Stromal cell of bone marrow (primary cell): ENCODE measurements at places on chromosomes 2 and 18.

- peak; percentile 50 for DNase-seq
Measured at GRCh38 chr2:176652300-176653182, 383.3 kb downstream of the MTX2 start.

GRCh38 chr18:9482790-9483189 is 7.5 kb downstream of the RALBP1 start:
- no peak for DNase-seq

GRCh38 chr18:79856119-79857007 is 58.6 kb downstream of the KCNG2 start:
- DNase-seq: no peak

DNA sequence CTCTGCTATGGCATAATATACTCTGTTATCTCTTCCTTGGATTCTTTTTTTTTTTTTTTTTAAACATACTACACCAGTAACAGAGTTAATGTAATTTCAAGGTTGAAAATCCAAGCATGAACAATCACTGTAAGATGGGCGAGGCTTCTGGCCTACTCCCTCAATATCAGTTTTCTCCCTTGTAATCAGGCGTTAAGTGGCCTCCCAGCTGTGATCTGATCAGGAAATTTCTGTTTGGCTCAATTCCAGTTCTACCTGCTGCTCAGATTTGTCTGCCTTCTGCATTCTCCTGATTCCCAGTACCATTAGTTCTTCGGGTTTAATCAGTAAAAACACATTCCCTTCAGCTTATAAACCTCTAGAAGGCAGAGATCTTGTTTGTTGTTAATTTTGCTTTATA is 18.6 kb downstream of the PRKD3 start:
- no peak for DNase-seq

GRCh38 chr2:108916122-108916795 is 72.8 kb downstream of the EDAR start:
- no peak for DNase-seq

DNA sequence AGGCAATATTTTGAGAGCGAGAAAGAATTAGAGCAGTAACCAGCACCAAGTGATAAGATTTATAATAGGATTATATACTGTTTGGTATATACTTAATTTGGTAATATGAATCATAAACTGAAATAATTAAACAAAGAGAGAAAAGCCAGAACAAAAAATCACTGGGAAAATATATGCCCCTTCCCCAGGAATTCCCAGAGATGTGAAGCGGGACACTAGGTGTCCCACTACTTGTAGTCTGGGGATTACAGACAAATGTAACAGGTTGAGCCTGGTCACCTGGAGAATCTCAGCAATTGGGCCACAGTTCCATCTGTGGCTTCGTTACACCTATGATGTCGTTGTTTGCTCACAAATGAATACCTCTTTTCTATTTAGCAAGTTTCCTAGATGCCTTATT is 256.1 kb upstream of the CHAC2 start:
- no peak for DNase-seq

DNA sequence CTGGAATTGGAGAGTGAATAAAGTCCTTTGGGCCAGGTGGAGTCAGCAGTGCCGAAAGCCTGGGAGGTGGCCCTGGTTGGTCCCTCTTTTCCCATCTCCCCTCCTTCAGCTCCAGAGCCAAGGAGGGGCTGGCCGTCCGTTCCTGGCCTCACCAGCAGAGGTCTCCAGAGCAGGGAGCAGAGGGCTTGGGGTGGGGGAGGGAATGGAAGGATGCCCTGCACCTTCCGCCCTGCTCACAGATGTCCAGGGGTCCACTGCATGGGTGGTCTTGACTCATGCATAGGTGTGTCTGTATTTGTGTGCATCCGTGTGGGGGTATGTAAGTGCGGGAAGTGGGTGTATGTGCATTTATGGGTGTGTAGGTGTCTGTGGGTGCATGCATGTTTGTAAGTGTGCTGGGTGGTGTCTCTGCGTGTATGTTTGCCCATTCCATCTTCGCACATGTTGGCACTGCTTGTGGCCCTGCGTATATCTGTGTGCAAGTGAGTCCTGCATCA is 201.8 kb downstream of the ZFP36L2 start:
- peak; percentile 8 for DNase-seq

DNA sequence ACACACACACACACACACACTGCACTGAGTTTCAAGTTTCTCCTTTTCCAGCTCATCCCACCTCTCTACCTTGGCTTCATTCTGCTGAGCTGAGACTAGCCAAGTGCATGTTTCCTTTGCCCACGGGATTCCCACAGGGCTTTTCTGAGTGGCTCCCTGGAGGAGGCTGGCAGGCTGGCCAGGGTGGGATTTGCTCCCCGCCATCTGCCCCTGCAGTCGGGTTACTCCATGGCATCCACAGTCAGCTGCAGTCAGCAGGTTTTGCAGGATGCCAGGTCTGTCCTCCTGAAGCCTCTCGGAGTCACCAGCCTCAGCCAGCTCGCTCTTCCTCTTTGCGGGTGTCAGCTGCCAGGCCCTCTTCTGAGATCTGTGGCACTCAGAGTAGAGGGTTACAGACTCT is 783.7 kb upstream of the SOX11 start:
- DNase-seq: no peak

- DNase-seq: no peak
Measured at GRCh38 chr2:232888839-232889529, 18.9 kb downstream of the SNORC start.

- no peak for DNase-seq
Measured at GRCh38 chr2:23694058-23695045, 232.6 kb downstream of the ATAD2B start.

DNA sequence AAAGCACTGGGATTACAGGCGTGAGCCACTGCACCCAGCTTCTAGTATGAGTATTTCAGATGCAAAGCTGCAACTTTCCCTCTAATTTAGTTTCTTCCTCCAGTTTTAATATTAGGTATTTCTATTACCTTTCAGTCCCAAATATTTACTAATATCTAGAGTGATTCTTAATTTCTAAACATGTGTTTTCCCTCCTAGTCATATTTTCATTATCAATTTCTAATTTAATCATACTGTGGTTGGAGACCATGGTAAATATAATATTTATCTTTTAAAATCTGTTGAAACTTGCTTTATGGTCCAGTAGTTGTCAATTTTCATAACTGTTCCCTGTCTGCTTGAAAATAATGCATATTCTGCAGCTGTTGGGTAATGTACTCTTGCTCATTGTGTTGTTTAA is 245.9 kb upstream of the REV1 start:
- DNase-seq: no peak

DNA sequence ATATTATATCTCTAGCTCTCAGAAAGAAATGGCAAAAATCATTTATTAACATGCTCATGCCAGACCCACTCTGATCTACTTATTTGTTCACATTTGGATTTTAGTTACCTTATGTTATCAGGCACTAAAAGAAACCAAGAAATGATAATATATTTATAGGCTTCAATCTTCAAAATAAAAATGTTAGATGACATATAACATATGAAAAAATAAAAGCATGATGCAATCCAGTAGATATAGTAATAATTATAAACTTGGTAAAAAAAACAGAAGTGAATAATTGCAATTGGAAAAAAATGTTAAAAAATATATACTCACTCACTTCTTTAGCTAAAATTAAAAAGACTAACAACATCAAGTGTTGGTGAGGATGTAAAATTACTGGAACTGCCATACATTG is 248.3 kb upstream of the VRK2 start:
- DNase-seq: no peak

- no peak for DNase-seq
Measured at GRCh38 chr2:237322564-237322963, 91.4 kb downstream of the COL6A3 start.

DNA sequence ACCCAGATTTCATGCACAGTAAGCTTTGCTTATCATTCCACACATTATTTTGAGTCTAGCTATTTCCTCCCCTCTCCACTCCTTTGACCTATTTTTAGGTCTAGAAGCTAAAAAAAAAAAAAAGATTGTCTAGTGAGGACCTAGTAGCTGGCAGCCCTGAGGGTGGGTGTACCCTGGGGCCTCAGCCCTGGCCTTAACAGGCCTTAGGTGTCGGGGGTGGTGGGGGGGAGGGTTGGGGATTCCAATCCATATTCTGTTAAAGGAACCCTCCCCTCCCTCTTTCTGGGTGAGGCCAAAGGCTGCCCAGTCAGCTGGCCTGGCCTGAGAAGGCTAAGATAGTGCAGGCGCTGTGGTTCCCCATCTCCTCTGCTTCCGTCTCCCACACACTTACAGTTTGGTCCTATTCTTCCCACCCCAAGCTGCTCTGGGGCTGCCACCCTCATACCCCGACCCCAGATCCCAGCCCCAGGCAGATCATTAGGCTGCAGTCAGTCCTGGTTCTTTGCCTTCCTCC is 65.5 kb upstream of the HK2 start:
- DNase-seq: no peak

DNA sequence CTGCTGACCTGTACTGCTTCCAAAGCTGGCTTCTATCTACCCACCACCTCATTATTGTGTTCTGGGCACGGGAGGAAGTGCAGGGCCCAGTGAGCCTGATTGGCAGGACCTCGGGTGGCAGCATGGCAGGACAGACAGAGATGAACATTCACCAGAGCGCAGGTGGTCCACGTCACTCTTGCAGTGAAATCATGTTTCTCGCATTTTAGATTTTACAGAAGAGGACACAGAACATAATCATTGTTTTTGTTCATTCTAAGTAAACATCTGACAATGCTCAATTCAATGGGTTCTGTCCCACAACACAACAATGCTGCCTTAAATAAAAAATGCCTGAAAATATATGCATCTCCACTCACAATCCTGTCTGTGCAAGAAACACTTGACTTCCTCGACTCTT is 11.5 kb upstream of the BIN1 start:
- no peak for DNase-seq

GRCh38 chr2:62306751-62307468 is 111.0 kb downstream of the B3GNT2 start:
- DNase-seq: no peak
